Non-pigmented ciliary epithelial cell (primary cell): ENCODE measurements at places on chromosomes 7 and 10.

DNA sequence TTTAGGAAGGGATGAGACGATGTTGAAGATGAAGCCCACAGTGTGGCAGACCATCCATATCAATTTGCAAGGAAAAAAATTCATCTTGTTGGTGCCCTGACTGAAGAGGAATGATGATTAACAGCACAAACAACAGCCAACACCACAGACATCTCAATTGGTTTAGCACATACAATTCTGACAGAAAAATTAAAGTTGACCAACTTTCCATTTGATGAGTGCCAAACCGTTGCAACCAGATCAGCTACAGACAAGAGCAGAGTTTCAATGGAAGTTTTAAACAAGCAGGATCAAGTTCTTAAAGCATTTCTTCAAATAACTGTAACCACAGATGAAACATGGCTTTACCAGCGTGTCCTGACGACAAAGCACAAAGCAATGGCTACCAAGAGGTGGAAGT lies 132.4 kb upstream of the DNAJB12 start:
- DNase-seq: no peak

- DNase-seq: peak; percentile 100
Observed at GRCh38 chr7:80722616-80723195, 84.3 kb downstream of the CD36 start.

GRCh38 chr10:48554246-48554645 lies 50.6 kb downstream of the ARHGAP22 start:
- no peak for DNase-seq

GRCh38 chr10:78357141-78358063 lies 323.7 kb downstream of the RPS24 start:
- no peak for DNase-seq

DNA sequence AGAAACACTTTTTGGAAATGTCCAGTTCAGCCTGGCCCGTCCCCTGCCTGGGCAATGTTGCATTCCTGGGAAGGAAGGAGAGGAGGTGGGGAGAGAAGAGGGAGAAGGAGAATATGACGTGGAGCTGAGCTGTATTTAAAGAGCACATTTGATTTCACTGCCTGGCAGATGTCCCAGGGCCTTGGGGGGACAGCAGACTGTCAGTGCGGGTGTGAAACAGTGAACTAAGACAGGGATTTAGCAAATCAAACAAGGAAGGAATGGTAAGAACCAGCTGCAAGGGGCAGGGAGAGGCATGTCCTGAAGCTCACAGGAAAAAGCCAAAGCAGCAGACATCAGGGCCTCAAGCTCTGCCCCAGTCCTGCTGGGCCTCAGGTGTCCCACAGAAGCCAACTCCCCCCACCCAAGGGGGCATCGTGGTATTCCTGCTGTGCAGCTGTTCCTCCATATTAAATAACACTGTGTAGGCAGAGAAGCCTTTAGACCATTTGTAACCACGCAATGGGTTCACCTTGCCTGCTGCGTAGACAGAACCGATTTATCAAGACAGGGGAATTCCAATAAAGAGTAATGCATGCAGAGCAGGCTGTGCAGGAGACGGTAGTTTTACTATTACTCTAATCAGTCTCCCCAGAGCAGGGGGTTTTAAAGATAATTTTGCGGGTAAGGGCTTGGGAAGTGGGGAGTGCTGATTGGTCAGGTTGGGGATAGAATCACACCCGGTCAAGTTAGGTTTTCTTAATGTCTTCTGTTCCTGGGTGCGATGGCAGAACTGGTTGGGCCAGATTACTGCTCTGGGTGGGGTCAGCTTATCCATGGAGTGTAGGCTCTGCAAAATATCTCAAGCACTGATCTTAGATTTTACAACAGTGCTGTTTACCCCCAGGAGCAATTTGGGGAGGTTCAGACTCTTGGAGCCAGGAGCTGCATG lies 18.3 kb downstream of the LEP start:
- DNase-seq: no peak

- no peak for DNase-seq
Observed at GRCh38 chr7:105016709-105017656, 3.0 kb downstream of the KMT2E start.

DNA sequence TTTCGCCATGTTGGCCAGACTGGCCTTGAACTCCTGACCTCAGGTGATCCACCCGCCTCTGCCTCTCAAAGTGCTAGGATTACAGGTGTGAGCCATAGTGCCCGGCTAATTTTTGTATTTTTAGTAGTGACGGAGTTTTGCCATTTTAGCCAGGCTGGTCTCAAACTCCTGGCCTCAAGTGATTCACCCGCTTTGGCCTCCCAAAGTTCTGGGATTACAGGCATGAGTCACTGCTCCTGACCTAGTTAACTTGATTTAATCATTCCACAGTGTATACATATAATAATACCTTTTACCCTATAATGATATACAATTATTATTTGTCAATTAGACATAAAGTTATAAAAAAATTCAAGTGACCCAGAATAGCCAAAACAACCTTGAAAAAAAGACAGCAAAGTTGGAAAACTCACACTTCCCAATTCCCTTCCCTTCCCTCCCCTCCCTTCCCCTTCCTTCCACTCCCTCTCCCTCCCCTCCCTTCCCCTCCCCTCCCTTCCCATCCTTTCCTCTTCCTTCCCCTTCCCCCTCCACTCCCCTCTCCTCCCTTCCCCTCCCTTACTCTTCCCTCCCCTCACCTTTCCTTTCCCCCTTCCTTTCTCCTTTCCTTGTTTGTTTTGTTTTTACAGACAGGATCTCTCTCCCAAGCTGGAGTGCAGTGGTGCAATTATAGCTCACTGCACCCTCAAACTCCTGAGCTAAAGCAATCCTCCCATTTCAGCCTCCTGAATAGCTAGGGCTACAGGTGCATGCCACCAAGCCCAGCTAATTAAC lies 14.8 kb upstream of the ZMIZ2 start:
- DNase-seq: peak; percentile 43

GRCh38 chr7:102849079-102849478 lies 63.7 kb upstream of the LRRC17 start:
- no peak for DNase-seq

- no peak for DNase-seq
Observed at GRCh38 chr10:56035489-56035888, 325.6 kb downstream of the ZWINT start.

GRCh38 chr10:101839416-101840063 lies 4.1 kb downstream of the KCNIP2 start:
- no peak for DNase-seq

DNA sequence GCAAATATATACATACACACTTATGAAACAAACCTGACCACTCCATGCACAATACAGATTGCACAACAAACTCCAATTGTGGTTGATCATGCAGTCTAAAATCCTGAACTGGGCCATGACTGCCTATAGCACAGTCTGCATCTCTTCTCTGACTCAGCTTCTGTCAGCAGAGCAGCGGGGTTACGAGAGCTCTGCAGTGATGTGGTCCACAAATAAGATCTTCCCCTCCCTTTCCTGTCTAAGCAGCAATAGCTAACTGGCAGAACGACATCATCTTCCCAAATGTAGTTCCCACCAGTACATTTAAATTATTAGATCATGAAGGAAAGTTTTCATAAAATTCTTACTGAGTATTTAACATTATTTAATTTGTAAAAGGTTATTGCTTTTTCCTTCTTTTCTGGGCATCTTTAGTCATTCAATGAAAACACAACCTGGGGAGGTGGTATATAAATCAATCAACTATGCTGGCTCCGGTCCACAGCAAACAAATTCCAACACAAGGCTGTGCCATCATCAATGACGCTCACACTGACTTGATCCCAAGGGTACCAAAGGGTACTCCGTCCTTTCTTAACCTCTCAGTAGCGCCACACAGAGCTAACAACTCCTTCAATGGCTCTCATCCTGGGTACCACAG lies 17.1 kb downstream of the ARHGAP21 start:
- DNase-seq: peak; percentile 86

DNA sequence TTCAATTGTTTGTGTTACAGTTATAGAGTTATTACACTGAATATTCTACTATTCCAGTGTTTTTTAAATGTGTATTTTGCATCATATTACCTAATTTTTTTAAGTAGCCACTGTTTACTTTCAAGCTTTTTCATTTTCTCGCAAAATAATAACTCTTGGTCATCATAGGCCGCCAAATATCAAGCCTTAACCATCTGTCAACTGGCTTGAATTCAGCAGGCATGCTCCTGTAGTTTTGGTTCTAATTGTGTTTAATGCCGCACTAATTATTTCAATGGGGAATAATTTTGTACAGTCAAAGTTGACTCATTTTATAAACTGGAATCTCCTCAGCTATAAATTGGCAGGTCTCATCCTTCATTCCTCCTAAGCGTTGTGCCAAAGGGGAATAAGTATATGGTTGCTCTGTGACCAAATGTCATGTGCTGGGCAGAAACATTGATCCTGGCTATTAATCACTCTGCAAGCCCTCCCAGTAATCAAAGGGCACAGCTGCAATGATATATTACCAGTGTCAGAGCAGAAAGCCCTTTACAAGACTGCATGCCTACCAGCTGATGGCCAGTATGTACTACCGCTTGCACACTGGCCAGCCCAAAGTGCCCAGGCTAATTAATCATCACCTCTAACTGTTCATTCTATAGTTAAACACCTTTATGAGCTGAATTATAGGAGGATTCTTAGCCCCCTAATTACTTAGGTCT lies 74.8 kb downstream of the SKAP2 start:
- DNase-seq: no peak

DNA sequence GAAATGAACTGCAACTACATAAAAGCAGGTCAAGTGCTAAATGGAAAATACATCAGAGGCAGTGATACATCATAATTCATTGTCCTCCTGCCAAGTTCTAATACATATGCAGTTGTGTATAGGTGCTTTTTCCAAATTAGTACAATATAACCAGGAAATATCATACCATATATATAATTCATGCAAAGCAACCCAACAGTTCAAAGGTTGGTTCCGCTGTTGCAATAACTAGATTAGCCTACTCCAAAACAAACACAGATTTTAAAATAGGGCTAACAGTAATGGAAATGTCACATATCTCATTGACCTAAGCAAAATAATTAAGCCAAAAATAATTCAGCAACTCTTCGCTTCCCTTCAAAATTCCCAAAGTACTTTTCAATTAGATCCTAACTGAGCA lies 88.9 kb upstream of the NEBL start:
- no peak for DNase-seq

DNA sequence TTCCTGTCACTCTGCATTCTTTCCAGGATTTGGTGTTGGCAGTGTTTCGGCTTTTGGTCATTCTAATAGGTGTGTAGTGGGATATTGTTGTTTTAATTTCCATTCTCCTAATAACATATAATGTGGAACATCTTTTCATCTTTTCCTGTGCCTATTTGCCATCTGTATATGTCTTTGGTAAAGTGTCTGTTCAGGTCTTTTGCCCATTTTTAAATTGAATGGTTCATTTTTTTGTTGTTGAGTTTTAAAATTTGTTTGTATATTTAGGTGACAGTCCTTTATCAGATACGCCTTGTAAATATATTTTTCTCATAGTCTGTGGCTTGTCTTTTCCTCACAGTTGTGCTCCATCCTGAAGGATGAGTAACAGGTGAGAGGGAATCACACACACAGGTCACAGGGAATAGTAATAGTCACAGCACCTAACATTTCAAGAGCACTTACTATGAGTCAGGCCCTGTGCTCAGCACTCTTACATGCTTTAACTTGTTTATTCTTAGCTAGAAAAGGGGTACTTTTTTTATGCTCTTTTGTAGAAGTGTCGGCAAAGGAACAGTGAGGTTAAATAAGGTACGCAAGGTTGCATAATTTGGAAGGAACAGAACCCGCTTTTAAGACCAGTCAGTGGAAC lies 117.1 kb upstream of the GATA3 start:
- DNase-seq: no peak

- DNase-seq: peak; percentile 45
Observed at GRCh38 chr10:79381804-79382221, 34.5 kb downstream of the PPIF start.

- no peak for DNase-seq
Observed at GRCh38 chr7:104814671-104815400, 199.2 kb upstream of the KMT2E start.
